Bronchial epithelial cell (primary cell): ENCODE measurements at places on chromosomes 4 and X. TPM values are rescaled to one million over a fixed set of nuclear protein-coding genes. Genes with fewer than 3 reads are reported as not detected.
A peak's percentile ranks its signal among the peaks of the same experiment; 100 is the strongest.

DNA sequence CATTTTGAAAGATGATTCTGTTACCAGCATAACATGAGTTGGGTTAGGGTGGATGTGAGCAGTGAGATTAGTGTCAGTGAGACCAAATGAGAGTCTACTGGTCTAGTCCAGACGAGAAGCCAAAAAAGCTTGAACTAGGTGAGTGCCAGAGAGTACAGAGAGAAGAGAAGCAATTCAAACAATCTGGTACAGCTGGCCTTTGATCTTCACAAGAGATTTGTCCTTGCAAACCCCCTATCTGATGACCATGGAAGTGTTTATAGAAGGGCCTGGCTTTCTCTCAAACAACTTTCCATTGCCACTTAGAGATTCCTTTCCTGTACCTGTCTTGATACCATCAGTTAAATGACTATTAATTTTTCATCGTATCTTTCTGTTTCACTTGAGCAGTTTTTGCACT is 128.5 kb downstream of the PPA2 start:
- DNase-seq: no peak

GRCh38 chrX:136339702-136340101 is 38.9 kb downstream of the ADGRG4 start:
- no peak for DNase-seq

- peak; percentile 83 for DNase-seq
Measured at GRCh38 chr4:118280501-118281218, 72.1 kb downstream of the PRSS12 start.

DNA sequence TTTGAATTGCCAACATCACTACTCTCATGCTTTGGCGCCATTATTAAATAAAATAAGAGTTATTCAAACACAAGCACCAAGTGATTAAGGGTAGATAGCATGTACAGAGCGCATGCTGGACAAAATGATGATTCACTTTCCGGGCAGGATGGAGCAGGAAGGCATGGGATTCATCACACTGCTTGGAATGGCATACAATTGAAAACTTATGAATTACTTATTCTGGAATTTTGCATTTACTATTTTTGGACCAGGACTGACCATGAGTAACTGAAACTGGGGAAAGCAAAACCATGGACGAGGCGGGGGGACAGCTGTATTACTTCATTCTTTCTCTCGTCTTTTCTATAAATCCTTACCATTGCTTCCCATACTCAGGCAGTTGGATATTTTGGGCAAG is 28.5 kb upstream of the FGF5 start:
- peak; percentile 98 for DNase-seq

- DNase-seq: no peak
Measured at GRCh38 chr4:20679951-20680350, 20.3 kb upstream of the PACRGL start.

GRCh38 chr4:85598936-85599335 is 124.0 kb downstream of the ARHGAP24 start:
- DNase-seq: no peak

GRCh38 chrX:154401045-154401799 is 3.0 kb downstream of the RPL10 start:
- DNase-seq: peak; percentile 39

GRCh38 chr4:123618606-123619005 is 222.0 kb downstream of the SPRY1 start:
- no peak for DNase-seq

- DNase-seq: no peak
Measured at GRCh38 chrX:120020305-120020704, 57.2 kb downstream of the RHOXF2B start.

- no peak for DNase-seq
Measured at GRCh38 chr4:5887361-5888221, 5.3 kb downstream of the CRMP1 start.

GRCh38 chrX:118062817-118063615 is 53.6 kb downstream of the KLHL13 start:
- no peak for DNase-seq

- no peak for DNase-seq
Measured at GRCh38 chr4:53899586-53900270, 164.7 kb downstream of the CHIC2 start.

DNA sequence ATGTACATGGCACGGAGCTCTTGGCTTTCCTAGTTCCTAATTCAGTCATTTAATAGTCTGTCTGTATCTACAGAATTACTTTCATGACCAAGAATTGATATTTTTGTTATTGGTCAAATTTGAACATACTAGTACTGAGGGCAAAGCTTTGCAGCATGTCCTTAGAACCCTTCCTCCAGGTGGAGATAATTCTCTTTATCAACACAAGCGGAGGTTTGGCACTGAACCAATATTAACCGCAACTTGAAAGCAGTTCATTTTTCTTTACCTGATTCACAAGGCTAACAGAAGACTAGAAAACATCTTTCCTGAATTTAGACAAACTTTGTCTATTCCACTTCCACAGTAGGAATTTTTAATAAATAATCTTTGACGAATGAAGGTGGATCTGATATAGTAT is 73.8 kb downstream of the TACR3 start:
- DNase-seq: no peak

GRCh38 chr4:2044542-2045517 is 14.3 kb upstream of the NAT8L start:
- DNase-seq: no peak

DNA sequence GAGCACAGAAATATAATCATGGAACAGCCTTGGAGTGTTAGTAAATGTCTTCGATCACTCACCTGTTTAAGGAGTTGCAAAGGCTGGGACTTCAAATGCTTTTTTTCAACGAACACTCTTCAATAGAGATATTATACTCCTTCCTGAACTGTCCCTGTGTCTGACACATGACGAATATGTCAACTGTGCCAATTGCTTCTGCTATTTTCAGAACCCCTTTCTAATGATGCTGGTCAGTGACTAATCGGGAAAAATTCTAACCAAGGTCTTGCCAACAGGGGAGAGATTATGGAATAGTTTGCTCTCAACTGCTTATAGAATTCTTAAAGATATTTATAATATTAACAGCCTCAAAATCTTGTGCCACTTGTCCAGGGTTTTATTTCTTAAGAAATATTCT is 8.5 kb upstream of the KLHL34 start:
- DNase-seq: no peak

DNA sequence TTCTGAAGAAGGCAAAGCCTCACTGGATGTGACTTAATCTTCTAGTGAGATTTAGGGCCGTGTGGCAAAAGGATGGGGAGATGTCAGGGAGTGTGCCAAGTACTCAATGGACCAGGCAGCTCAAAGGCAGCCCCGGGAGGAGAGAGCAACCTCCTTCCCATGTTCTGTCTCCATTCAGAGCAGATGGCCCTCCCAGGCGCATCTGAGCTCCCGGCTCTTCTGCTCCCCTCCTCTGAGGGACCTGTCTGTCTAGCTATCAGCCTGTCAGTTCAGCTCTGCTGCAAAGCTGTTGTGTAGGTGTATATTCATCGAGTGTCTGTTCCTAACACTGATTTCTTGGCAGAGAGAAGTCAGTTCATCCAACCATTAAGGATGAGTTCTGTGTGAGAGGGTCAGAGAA is 10.9 kb upstream of the PORCN start:
- no peak for DNase-seq

DNA sequence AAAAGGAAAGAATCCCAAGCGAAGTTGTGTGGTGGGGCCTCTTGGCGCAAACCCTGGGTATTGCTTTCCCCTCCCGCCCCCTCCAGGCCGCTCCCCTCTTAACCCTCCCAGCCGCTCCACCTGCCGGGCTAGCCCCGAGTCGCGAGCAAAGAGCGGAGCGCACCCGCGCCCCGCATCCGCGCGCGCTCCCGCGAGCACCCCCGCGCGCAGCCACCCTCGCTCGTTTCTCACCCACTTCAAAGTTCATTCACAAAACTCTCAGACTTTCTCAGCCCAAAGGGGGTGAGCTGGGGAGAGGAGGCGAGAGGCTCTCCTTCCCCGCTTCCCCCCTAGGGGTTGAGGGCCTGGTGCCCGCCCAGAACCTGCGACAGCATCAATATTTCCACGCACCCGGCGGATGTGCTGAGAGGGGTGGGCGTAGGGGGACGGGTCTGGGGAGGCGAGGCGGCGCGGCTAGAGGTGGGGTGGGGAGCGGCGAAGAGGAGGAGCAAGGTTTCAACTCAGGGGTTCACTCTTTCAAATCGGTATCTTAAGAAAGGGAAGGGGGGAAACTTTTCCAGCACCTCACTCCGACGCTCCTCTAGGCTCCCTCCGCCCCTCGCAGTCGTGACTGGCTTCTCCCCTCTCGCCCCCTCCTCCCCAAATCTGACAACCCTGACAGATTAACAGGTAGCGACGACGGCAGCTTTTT is 1.8 kb downstream of the MAML3 start:
- no peak for DNase-seq

DNA sequence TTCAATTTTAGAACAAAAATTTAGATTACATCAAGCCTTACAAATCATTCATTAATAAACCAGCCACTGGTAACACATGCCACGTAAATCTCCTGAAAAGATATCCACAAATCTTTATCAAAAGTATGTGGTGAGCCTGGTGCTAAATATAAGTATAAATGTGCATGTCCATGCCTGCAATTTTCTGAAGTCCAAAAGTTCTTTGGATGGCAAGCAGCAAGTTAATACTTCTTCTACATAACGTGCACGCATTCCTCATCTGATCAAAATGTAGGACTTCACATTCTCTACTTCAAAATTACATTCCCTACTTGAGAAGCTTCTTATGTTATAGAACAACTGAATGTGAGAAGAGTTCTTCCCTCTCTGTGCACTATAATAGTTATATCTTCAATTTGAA is 49.8 kb downstream of the HHIP start:
- peak; percentile 39 for DNase-seq

DNA sequence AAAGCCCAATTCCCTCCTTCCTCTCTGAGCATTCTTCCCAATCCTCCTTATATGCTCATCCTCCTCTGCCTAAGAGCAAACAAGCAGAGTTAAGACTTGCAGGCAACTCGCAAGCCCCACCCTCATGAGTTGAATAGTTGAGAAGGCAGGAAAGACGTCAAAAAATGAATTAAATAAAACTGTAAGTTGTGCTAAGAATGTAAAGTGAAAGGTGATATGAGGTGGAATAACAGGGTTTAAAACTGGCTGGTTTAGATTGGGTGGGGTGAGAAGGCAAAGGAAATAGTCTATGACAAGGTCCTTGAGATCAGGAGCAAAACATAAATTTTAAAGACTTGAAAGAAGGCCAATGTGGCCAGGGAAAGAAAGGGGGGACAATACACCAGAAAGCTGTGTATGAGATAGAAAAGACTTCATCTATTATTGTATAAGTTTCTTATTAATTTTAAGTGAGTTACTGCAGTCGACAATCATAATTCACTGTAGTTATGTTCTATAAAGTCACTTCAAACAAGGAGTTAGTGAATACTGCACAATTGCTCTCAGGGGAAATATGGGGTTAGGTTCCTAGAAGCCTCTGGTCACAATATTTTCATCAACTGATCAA is 124.9 kb downstream of the RELL1 start:
- peak; percentile 77 for DNase-seq

ZBED1 gene
- total RNA-seq: 11.6 and 18.1 TPM in 2 replicates

DCAF12L1 gene
- not detected in 2 replicates for total RNA-seq

CSN1S1 gene
- total RNA-seq: not detected in 2 replicates

LCORL gene
- total RNA-seq: 6.7 and 7.4 TPM in 2 replicates

FIP1L1 gene
- total RNA-seq: 46.3 and 73.5 TPM in 2 replicates

ADH1A gene
- total RNA-seq: not detected in 2 replicates

DRP2 gene
- total RNA-seq: not detected in 2 replicates

EXOC1L gene
- total RNA-seq: not detected in 2 replicates

ADGRG2 gene
- total RNA-seq: 0.13 and 0.26 TPM in 2 replicates

PUDP gene
- total RNA-seq: 6.1 and 13.6 TPM in 2 replicates

AFF1 gene
- total RNA-seq: 9.2 and 11.9 TPM in 2 replicates

HTN1 gene
- total RNA-seq: not detected in 2 replicates

RXFP1 gene
- under 0.01 TPM in 1 of 2 replicates, not detected in the other for total RNA-seq

MTTP gene
- total RNA-seq: under 0.01 and 0.38 TPM in 2 replicates

PAGE5 gene
- not detected in 2 replicates for total RNA-seq

MAGEB10 gene
- not detected in 2 replicates for total RNA-seq

NUP62CL gene
- 3.9 and 5.1 TPM in 2 replicates for total RNA-seq
